Keratinocyte (primary cell): ENCODE measurements at places on chromosomes 1 and 21. TPM values are rescaled to one million over a fixed set of nuclear protein-coding genes. Genes with fewer than 3 reads are reported as not detected.

The HOOK1 gene
- polyA plus RNA-seq, result 3.1 to 12.7 TPM (median 11.8 TPM) in 3 replicates

The DMRTB1 gene
- polyA plus RNA-seq, result not detected in 3 replicates

The ALX3 gene
- not detected in 3 replicates for polyA plus RNA-seq

The SLC5A9 gene
- polyA plus RNA-seq, result 0.08 TPM in 1 of 3 replicates, not detected in the others

The FAM177B gene
- not detected in 3 replicates for polyA plus RNA-seq

The CRYAA gene
- polyA plus RNA-seq, result not detected in 3 replicates

The TUFT1 gene
- 70.0 to 82.3 TPM (median 80.1 TPM) in 3 replicates for polyA plus RNA-seq

The RHD gene
- polyA plus RNA-seq, result not detected in 3 replicates

The ERICH3 gene
- polyA plus RNA-seq, result not detected in 3 replicates

The KRTAP11-1 gene
- not detected in 3 replicates for polyA plus RNA-seq

The TMEM69 gene
- 69.7 to 110 TPM (median 91.4 TPM) in 3 replicates for polyA plus RNA-seq

DNA sequence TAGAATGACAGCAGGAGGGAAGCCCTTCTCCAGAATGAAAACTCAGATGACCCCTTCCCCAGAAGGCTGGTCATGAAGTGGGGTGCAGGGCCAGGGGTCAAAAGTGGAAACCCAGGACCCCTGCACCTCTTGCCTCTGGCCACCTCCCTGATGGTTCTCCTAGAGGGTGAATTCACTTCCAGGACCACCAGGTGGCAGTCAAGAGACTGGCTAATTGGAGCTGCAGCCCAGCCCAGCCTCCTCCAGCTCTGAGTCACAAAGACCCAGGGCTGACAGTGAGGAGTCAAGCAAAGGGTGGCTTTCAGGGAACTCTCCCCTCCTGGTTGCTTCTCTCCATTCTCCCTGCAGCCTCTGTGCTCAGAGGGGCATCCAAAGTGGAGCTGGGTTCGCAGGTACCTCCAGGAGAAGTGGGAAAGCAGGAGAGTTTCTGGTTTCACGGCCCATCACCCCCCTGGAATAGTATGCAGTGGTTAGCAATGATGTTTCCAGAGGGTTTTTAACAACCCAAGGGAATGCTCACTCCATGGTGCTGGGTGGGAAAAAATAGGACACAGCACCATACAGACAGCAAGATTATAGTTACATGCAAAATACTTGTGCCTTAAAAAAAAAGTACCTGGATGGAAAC, 6.1 kb upstream of the EPHB2 start:
- H3K4me1 ChIP-seq, result no peaks in the 10 kb centered on the region
- H3K27me3 ChIP-seq, result peaks cover 9% of the 10 kb centered on the region
- no peaks in the 10 kb centered on the region for H3K36me3 ChIP-seq
- peak; percentile 26 for DNase-seq

- peaks cover 1% of the 10 kb centered on the region for H3K27me3 ChIP-seq
- no peaks in the 10 kb centered on the region for H3K4me1 ChIP-seq
- H3K27ac ChIP-seq, result no peak within 1 kb of the TSS
- no peaks in the 10 kb centered on the region for H3K36me3 ChIP-seq
- no peak for DNase-seq
Measured at GRCh38 chr1:111290630-111291029, at the start of gene CHIA. CHIA (plus strand) TSS chr1:111290851; CDS start chr1:111310468, 19,617 bp downstream.

- H3K36me3 ChIP-seq, result no peaks in the 10 kb centered on the region
- no peak for DNase-seq
- H3K27ac ChIP-seq, result no peak overlapping the region
- no peaks in the 10 kb centered on the region for H3K27me3 ChIP-seq
Measured at GRCh38 chr1:180505732-180506335, 3.5 kb upstream of the ACBD6 start.

GRCh38 chr1:9453779-9454418, 85.4 kb upstream of the SLC25A33 start:
- H3K4me1 ChIP-seq, result peaks cover 17% of the 10 kb centered on the region
- no peak for DNase-seq
- H3K27me3 ChIP-seq, result no peaks in the 10 kb centered on the region
- H3K36me3 ChIP-seq, result no peaks in the 10 kb centered on the region
- no peak overlapping the region for H3K4me3 ChIP-seq

DNA sequence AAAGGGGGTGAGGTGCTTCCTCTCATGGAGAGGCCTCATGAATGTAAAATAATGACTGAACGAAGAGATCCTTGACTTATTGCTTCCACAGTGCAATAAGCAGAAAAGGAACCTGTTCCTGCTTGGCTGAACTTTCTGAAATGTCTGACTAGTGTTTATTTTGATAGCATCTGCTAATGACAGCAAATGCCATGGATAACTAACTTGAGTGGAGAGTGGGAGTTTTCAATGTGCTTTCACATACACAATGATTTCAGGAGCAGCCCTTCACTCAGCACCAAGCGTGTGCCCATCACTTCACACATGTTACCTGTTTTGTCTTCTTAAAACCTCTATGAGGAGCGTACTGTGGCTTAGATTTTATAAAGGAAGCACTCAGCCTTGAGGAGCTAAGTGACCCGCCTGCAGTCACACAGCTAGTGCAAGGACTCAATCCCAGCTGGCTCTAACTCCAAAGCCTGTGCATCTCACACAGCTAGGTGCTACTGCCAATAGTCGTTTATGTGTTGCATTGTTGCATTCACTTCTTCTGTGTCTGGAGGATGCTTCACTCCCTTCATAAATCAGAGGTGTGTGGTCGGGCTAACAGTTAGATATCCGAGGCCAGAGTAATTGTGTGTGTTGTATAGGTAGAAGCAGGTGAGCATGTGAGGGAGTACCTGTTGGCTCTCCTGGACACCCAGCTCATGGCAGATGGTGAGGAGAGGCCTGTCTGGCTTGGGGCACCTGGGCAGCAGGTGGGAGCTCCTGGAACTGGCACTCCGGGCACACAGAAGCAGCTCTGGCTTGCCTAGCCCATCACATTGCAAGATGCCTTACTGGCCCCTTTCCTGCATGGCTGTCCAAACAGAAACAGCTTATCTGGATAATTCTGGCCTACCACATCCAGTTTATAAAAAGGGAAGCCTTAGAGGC, 12.8 kb downstream of the CASQ2 start:
- peaks cover 3% of the 10 kb centered on the region for H3K4me1 ChIP-seq
- DNase-seq, result no peak
- H3K27ac ChIP-seq, result no peak overlapping the region

- no peak overlapping the region for H3K4me3 ChIP-seq
- peak overlapping the region; percentile 78 for H3K27ac ChIP-seq
- no peaks in the 10 kb centered on the region for H3K27me3 ChIP-seq
- no peaks in the 10 kb centered on the region for H3K36me3 ChIP-seq
Measured at GRCh38 chr1:78340006-78340405, 150.8 kb upstream of the PTGFR start.

DNA sequence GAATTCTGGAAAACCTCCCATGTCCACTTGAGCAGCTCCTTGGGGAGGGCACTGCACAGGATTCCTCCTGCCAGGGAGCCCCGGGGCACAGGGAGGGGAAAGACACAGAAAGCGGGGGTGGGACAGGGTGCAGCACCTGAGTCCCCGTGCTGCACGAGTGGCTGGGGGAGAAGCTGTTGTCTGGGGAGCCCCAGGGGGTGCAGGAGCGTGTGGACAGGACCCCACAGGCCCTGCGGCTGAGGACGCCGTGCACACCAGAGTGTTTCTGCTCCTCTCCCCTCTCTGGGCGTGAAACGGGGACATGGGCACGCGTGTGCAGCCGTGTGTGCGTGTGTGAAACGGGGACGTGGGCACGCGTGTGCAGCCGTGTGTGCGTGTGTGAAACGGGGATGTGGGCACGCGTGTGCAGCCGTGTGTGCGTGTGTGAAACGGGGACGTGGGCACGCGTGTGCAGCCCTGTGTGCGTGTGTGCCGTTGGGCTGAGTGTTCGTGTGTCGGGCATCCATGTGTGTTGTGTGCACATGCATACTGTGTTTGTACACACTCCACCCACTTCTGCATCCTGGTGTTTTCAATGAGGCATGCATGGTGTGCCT, 21.9 kb downstream of the FAAP20 start:
- H3K4me3 ChIP-seq, result no peak overlapping the region
- no peaks in the 10 kb centered on the region for H3K27me3 ChIP-seq
- peaks cover 21% of the 10 kb centered on the region for H3K36me3 ChIP-seq
- H3K4me1 ChIP-seq, result peaks cover 8% of the 10 kb centered on the region
- H3K27ac ChIP-seq, result no peak overlapping the region

GRCh38 chr1:10980094-10980577, 32.3 kb upstream of the TARDBP start:
- H3K27me3 ChIP-seq, result peaks cover 5% of the 10 kb centered on the region
- peaks cover 26% of the 10 kb centered on the region for H3K4me1 ChIP-seq
- H3K27ac ChIP-seq, result no peak overlapping the region
- DNase-seq, result no peak
- H3K4me3 ChIP-seq, result no peak overlapping the region

GRCh38 chr1:64121766-64122385, 81.5 kb upstream of the UBE2U start:
- no peak overlapping the region for H3K4me3 ChIP-seq
- no peak overlapping the region for H3K27ac ChIP-seq
- no peaks in the 10 kb centered on the region for H3K36me3 ChIP-seq
- DNase-seq, result no peak
- no peaks in the 10 kb centered on the region for H3K27me3 ChIP-seq

DNA sequence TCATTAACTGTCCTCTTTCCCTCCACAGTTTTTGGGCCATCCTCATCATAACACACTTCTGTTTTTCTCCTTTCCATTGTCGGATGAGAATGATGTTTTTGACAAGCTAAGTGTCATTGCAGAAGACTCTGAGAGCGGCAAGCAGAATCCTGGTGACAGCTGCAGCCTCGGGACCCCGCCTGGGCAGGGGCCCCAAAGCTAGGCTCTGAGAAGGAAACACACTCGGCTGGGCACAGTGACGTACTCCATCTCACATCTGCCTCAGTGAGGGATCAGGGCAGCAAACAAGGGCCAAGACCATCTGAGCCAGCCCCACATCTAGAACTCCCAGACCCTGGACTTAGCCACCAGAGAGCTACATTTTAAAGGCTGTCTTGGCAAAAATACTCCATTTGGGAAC, 28.6 kb upstream of the IFNAR1 start:
- H3K4me3 ChIP-seq, result no peak overlapping the region
- H3K4me1 ChIP-seq, result peaks cover 28% of the 10 kb centered on the region
- DNase-seq, result no peak

- peaks cover 19% of the 10 kb centered on the region for H3K4me1 ChIP-seq
- no peak overlapping the region for H3K27ac ChIP-seq
- H3K4me3 ChIP-seq, result no peak overlapping the region
- no peaks in the 10 kb centered on the region for H3K36me3 ChIP-seq
- DNase-seq, result no peak
- no peaks in the 10 kb centered on the region for H3K27me3 ChIP-seq
Measured at GRCh38 chr1:227886503-227886961, 61.2 kb downstream of the WNT9A start.

DNA sequence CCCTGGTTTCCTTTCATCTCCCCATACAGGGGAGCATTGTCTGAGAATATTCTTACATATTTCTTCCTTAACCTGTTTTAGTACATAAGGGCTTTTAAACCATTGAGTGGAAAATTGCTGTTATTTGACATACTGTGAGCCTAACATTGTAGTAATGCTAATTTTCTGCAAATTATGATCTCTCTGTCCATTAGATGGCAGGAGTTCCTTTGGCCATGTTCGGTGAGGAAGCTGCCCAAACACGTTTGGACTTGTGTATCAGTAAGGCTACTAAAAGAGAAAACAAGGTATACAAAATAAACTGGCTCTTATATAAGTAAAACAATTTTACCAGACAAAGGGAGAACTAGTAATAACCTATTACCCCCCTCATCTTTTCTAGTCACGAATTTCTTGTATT, 29.2 kb downstream of the CDC7 start:
- peaks cover 4% of the 10 kb centered on the region for H3K4me1 ChIP-seq
- DNase-seq, result no peak
- no peaks in the 10 kb centered on the region for H3K27me3 ChIP-seq
- no peak overlapping the region for H3K4me3 ChIP-seq
- no peak overlapping the region for H3K27ac ChIP-seq

DNA sequence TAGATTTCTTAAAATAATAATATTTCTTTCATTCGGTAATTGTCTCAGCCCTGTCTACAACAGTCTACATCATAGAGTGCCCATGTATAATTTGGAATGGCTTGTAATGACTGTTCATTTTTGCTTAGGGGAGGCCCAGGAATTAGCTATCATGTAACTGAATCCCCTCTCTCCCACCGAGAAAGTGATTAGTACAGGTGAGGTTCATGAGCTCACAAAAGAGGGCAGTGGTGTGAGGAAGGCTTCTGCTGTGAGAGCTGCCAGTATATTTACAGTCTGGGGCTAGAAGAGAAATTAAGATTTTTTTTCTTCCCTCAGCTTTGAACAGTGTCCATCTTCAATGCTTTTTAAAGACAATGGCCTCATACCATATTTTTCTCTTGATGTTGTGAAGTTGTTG, 340.7 kb downstream of the ADGRL2 start:
- H3K36me3 ChIP-seq, result no peaks in the 10 kb centered on the region
- no peak overlapping the region for H3K4me3 ChIP-seq
- no peak for DNase-seq

- no peak overlapping the region for H3K4me3 ChIP-seq
- no peak overlapping the region for H3K27ac ChIP-seq
- peaks cover 39% of the 10 kb centered on the region for H3K36me3 ChIP-seq
- peaks cover 17% of the 10 kb centered on the region for H3K4me1 ChIP-seq
- no peak for DNase-seq
Measured at GRCh38 chr1:244858357-244858756, 6.0 kb downstream of the HNRNPU start.

DNA sequence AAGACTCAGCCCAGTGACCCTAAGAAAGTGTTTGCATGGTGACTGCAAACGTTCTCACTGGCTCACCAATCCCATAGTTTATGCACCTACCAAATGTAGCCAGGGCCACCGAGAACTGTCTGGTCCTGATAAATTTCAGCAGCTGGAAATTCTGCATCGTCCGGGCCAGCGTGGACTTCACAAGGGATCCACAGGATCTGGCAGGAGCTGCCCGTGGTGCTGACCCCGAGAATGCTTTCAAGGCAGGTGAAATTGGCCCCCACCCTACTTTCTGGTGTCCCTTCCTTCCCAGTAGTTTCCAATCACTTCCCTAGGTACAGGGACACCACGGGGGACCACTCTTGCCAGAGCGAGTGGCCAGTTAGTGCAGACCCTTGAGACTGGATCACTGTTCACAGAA, 26.2 kb downstream of the UBASH3A start:
- H3K36me3 ChIP-seq, result no peaks in the 10 kb centered on the region
- peaks cover 4% of the 10 kb centered on the region for H3K4me1 ChIP-seq
- H3K27me3 ChIP-seq, result peaks cover 5% of the 10 kb centered on the region
- H3K4me3 ChIP-seq, result no peak overlapping the region

GRCh38 chr1:197961449-197961848, 44.3 kb downstream of the LHX9 start:
- DNase-seq, result no peak
- no peaks in the 10 kb centered on the region for H3K27me3 ChIP-seq
- H3K36me3 ChIP-seq, result no peaks in the 10 kb centered on the region
- no peak overlapping the region for H3K4me3 ChIP-seq
- no peaks in the 10 kb centered on the region for H3K4me1 ChIP-seq

DNA sequence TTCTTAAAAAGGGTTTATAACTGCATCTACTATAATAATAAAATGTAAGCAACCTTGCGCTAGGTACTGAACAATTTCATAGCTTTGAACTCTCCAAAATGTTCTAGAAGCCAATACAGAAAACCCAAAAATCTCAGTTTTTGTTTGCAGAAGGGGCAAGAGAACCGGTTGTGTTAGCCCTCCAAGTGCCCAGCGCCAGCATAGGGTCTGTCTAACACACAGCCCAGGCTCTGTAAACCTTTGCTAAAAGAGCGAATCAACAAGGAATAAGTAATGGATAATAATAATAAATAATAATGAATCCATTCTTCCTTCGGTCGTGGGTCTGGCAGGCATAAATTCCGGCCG, 333 bp upstream of the CHAF1B start:
- peak overlapping the region; percentile 19 for H3K4me3 ChIP-seq
- no peak for DNase-seq
- H3K4me1 ChIP-seq, result peaks cover 9% of the 10 kb centered on the region
